RCC 7860 (cell line): ENCODE measurements at places on chromosomes 4 and X.

DNA sequence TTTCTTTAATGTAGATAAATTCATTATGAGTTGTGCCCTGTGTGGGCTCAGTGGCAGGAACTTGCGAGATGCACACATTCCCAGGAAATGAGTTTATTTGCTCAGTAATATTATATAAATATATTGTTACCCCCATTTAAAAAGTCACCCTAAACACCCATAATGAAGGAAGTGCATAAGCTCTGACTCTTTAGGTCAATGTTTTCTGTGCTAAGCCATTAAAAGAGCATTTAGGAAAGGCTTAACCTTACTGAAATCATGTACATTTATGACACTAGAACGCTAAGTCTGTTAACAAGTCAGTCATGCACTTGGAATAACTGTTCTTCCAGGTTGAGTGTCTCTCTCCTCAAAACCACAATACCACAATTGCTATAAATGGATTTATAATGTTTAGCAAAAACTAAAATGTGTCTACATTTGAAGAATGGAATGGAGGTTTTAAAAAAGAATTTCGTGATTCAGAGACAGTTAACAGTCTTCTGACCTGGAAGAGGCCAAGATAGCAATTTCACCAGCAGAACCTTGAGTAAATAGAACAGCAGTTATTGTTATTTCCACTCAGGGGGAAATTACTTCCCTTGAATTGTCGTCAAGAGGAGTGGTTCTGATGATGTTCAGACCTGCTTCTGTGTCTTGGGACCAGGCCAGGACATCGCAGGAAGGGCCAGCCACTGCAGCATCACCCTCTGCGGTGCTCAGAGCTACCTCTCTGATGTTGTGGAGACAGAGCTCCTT is 91.1 kb upstream of the VEGFC start:
- DNase-seq, result peak; percentile 89

- DNase-seq, result no peak
These were observed 44.0 kb downstream of the ATP8A1 start for GRCh38 chr4:42612898-42613297.

- DNase-seq, result no peak
These were observed 250.7 kb downstream of the THOC2 start for GRCh38 chrX:123481913-123482851.

DNA sequence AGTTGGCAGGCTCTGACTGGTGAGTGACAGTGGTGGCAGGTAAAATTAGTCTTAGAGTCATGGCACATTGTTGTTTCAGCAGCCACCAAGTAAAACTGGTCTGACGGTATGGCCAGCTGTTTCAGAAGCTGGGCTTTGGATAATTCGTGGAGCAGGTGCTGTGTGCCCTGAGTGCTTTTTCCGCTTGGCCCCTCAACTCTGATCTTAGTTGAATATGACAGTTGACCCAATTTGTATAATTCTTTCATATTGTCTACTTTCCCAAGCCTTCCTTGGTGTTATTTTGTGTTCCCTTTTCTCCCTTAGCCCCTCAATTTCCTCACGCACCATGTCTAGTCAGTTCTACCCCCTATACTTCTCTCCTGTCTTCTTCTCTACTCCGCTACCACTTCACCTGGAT is 32.0 kb downstream of the CDS1 start:
- DNase-seq, result no peak

GRCh38 chrX:129600981-129601424 is 53.8 kb downstream of the APLN start:
- peak; percentile 5 for DNase-seq

DNA sequence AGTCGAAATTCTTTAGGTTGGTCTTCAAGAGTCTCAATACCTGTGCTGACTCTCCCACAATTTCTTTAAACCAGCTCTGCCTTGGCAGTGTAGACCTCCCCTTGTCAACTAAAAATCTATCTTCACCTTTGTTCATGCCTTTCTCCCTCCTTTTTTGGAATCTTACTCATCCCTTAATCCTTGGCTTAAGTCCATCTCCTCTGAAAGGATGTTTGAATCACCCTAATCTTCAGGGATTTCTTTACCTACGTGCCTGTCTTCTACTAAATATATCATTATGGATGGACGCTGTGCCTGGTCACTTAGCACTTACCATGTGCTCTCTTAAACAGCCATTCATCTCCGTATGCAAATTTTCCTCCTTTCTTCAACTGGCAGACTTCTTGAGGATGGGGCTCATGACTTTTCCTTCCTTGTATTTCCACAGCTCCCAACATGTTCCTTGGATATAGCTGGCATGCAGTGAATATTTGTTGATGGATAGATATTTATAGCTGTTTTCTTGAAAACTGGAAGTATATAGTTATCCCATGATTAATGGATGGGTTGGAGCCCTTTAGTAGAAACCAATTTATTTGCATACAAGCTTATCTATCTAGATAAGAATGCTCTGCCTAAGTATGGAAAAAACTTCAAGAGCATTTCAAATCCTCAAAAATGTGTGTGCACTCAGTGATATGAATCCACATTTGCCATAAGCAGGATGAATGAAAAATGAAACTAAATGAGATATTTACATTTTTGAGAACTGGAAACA is 166.6 kb downstream of the SPRY1 start:
- no peak for DNase-seq

DNA sequence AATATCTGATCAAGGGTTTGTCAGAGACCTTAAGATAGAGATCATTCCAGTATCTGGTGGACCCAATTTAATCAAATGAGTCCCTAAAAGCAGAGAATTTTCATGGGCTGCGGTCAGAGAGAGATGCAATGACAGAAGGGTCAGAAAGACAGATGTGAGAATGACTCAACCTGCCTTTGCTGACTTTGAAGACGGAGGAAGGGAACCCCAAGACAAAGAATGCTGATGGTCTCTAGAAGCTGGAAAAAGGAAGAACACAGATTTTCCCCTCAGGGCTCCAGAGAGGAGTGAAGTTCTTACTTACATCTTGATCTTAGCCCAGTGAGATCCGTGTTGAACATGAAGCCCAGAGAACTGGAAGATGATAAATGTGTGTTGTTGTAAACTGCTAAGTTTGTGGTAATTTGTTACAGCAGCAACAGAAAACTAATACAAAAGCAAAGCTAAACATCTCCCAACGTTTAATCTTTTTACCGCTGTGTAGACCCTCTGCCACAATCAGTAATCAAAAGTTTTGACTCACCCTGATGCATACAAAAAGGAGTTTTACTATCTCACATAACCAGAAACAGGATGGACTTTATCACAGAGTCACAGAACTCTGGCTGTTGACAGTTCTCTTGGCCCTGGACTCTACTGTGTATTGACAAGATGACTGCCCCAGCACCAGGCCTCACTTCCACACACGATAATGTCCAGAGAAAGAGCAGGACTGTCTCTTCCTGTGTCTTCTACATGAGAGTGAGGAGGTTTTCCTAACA is 70.2 kb upstream of the MAGEB2 start:
- no peak for DNase-seq

GRCh38 chr4:110266136-110266535 is 67.7 kb upstream of the ELOVL6 start:
- DNase-seq, result no peak

DNA sequence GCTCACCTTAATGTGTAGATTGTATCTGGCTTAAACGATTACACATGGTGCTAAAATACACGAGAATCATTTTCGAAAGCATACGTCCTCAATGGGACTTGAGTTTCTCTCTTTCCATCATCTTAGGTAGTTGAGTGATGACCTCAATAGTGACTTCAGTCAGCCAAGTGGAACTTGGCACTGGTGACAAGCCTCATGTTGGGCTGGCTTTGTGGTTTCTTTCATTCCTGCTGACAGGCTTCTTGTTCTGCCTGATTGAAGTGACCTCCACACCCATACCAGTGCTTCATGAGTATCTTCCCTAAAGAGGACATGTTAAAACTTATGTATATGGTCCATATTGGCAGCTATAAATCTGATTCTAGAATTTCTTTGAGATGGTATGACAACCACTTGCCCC is 159.1 kb upstream of the WDR1 start:
- DNase-seq, result peak; percentile 44

DNA sequence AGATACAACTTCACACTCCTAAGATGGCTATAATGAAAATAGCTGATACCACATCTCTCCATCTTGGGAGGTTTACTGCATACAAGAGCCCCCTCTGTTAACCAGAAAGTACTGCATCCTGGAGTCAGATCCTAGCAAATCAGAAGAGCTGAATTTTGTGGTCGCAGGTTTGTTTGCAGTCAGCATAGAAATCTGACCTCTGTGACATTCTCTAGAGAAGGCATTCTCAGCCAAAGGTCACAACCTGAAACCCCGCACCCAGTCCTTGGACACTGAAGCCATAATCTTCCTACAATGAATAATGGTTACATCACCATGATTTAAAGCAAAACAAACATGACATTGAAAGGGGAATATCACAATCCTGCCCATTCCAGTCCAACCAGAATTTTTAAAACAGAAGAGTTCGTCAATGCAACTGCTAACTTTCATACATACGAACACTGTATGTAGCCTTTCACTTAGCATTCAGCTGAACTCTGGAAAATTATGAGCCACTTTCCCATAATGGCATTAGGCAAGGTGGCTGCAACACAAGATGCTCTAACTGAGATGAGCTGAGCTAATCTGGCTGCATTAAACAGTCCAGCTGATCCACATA is 17.6 kb downstream of the HS6ST2 start:
- DNase-seq, result no peak

DNA sequence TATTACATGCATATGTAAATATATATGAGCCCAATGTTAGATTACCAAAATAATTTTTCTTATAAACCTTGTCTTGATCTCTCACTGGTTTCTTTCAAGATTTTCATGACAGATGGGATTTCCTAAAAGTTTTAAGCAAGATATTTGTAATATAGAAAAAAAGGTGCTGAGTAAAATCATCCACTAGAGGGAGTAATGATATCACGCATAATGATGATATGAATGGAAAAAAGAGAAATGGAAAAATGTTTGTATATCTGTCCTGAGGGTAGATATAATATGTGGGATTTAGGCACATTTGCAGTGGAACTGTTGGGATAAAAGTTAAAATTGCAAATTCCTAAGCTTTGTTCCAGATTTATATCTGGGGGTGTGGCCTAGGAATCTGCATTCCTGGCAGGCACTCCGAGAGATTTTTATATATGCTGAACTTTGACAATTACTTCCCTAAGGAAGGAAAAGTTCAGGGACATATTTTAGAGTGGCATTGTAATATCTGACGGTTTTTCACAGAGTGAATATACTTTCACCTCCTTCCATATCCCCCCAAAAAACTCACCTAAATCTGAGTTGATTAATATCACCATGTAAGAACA is 60.5 kb downstream of the TMA16 start:
- DNase-seq, result peak; percentile 8

DNA sequence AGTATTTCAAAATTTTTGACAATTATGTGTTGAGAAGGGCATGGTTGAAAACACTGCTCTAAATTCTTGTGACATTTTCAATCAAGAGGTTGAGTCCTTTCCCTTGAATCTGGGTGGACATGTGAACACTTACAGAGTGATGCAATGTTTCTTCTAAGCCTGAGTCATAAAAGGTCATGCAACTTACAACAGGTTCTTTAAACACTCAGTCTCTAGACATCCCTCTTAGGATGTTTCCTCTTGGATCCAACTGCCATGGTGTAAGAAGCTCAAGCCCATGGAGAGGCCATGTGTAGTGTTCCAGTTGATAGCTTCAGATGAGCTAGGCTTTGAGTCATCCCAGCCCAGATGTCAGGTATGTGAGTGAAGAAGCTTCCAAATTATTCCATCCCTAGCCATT is 232.2 kb upstream of the MAOA start:
- peak; percentile 24 for DNase-seq

GRCh38 chr4:112231779-112232713 is at the start of gene AP1AR:
Gene AP1AR (plus strand): TSS chr4:112231787. CDS start chr4:112232092, 305 bp downstream.
- DNase-seq, result peak; percentile 46

GRCh38 chr4:83686166-83686565 is 150.3 kb downstream of the GPAT3 start:
- no peak for DNase-seq

GRCh38 chr4:132332932-132333723 is 816.0 kb upstream of the PCDH10 start:
- DNase-seq, result no peak

DNA sequence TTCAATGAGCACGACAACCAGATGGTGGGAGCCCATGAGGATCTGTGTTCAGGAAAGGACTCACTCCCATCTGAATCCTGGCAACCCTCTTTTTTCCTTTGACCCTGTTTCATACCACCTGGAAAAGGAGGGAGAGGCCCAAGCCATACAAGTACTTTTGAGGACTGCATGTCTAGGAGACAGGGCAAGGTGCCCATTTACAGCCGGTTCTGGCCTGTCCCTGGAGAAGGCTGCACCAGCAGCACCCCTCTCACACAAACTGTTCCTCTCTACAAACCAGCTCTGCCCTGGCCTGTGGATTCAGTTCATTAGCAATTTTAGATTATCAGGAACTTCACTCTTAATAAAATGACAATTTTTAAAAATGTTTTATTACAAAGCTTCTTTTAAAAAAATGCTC is 57.5 kb downstream of the HADH start:
- DNase-seq, result no peak

GRCh38 chr4:106601519-106601918 is 232.9 kb upstream of the GIMD1 start:
- DNase-seq, result no peak

GRCh38 chr4:38985410-38986100 is 46.7 kb downstream of the TMEM156 start:
- DNase-seq, result no peak

DNA sequence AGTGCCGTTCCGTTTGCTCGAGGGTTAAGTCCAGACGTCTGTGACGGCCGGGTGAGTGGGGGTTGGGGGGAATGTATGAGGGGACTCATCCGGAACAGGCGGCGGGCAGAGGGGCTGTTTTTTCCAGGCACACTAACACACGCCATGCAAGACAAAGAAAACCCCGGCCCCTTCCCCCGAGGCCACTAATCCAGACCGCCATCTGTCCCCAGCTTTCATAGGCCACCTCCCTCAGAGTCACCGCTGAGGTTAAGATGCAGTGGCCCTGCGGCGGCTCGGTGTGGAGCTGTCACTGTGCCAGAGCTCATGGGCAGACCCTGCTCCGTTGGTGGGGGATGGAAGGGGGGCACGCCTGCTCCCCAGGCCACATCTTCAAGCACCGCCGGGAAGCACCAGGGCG is 34.1 kb downstream of the SORCS2 start:
- DNase-seq, result no peak

GRCh38 chr4:11230866-11231265 is 197.8 kb downstream of the HS3ST1 start:
- DNase-seq, result no peak

DNA sequence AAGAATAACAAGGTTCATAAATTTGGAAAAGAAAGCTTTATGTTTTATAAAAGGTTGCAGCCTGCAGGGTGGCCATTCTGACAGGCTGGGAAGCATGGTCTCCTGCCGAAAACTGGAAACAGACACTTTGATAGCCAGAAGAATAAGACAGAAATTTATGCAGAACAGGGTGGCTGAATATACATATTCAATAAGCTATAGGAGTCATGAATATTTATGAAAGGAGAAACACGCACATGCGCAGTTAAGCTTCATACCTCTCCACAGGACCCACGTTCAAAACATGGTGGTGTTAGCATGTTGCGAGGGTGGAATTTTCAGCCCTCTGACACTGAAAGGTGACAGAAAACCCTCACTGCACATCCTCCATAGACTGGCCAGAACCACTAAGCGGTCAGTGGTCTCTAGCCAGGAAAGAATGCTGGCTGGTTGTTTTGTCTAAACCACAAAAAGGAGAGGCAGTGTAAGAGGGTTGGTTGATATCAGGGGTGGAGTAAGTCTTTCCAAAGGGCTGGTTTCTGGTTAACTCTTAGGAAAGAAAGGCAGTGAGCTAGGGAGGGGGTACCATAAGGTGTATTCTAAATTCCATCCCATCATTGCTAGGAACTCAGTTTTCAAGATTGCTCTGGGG is 58.2 kb downstream of the ANXA10 start:
- DNase-seq, result no peak

- no peak for DNase-seq
These were observed 44.5 kb downstream of the MAGEB16 start for GRCh38 chrX:35842674-35843073.

- peak; percentile 0 for DNase-seq
These were observed 371.8 kb upstream of the GALNTL6 start for GRCh38 chr4:171441300-171441941.
